Left ventricle myocardium superior (tissue), 1 donor: ENCODE measurements at places on chromosomes 5 and 9. TPM values are rescaled to one million over a fixed set of nuclear protein-coding genes. Genes with fewer than 3 reads are reported as not detected.

Gene OXCT1
- total RNA-seq: 154 TPM

Gene GRIN1
- not detected for total RNA-seq

Gene SLC6A3
- total RNA-seq: not detected

Gene HEMGN
- total RNA-seq: not detected

Gene FOXD4L6
- total RNA-seq: not detected

Gene RLN2
- total RNA-seq: not detected

Gene PDLIM7
- 35.1 TPM for total RNA-seq

DNA sequence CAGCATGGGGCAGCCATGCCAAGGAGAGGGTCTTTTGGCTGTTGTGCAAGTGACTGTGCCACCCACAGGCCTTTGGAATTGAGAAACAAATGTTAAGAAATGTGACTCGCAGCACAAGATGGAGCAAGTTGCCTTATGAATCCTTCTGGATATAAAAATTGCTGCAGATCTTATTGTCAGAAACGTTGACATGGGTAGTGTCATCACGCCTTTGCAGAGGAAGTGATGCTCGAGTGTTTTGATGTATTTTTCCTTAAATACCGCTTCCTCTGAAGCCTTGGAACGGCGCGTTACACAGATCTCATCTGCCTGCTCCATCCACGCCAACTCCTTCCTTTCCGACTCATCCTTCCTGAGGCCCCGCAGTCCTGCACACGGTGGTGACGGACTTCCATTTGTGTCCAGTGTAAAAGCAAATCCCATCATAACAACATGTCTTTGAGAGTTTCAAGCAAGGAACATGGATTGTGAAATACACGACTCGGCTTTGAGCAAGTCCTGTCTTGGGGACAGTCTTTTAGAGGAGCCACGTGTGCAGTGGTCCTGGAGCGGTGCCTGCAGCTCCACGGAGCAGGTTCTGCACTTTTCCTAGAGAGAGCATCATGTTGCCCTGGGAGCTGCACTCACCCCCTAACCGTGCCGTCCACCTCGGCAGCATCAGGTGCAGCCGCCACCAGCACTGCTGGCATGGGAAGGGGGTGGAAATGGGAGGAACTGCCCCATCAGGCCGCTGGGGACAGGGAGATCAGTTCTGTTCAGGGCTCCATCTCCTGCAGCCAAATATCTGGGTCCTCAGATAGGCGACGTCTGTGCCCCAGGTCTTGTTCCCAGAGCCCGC is 15.1 kb downstream of the ROPN1L start:
- DNase-seq: no peak

DNA sequence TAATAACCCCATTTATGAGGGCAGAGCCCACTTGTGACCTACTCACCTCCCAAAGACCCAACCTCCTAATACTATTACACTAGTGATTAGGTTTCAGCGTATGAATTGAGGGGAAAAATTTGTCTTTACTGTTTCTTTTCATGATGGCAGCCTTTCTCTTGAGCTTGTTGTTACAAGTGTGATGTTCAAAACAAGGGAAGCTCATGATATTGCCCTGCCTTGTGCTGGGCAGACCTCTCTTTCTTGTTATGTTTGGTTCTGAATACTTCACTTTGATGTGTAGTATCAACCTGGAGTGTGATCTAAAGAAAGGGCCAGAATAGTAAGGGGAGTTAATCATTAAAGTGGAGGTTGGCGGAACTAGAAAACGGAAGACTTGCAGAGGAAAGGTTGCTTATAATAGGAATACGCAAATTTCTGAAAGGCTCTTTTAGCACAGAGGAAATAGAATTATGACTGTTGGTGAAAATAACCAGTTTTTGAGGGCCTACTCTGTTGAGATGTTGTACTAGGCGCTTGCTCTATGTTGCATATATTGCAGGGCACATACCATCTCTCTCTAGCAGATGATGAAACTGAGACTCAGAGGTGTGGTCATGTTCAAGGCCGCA is 68.2 kb downstream of the MELK start:
- DNase-seq: no peak

DNA sequence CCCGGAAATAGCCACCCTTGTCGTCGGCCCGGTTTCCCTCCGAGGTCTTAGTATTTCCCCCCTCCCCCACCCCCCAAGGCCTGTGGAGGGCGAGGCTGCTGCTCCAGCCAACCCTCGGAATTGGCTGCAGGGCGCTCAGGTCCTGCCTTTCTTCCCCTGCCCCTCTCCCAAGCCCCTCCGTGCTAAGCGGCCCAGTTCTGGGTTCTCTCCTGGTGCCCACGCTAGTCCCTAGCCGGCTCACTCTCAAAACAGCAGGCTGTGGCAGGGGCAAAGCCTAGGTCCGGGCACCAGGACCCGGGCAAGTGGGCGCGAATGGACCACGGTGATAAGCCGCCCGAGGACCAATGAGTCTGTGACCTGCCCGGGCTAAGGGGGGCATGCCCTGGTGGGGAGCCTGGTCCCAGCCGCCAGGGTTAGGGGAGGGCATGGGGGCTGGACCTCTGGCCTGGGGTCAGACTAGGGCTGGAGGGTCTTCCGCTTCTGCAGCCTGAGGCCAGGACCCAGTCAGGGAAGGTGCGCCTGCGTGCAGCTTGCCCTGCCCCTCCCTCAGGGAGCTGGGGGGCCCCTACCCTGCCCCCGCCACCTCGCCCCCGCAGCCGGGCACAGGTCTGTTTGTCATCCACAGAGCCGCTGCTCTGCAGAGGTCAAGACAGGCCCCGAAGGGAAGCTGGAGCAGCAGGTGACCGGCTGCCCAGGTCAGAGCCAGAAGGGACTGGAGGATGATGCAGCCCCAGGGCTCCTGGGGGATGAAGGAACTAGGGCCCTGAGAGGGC is 5.0 kb upstream of the IRX4 start:
- no peak for DNase-seq

DNA sequence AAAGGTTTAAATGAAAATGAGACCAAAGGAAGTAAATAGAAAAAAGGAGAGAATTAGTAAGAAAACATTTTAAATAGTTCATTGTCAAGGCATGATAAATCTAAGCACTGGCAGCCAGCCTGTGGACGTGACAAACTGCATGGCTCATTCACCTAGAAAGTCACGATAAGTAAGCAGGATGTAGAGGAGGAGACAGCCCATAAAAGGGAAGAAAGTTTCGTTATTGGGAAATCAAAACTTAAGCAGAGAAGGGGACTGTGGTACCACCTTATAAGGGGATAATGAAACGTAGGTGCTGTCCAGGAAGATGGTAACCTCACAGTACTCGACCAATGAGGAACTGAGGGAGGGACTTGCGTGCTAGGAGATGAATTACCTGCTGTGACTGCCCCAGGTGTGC is 494.5 kb upstream of the GRAMD2B start:
- no peak for DNase-seq

GRCh38 chr5:90888511-90889324 is 330.1 kb downstream of the ADGRV1 start:
- DNase-seq: no peak
